Psoas muscle (tissue), 8 donors: ENCODE measurements at places on chromosomes 11 and 22. TPM values are rescaled to one million over a fixed set of nuclear protein-coding genes. Genes with fewer than 3 reads are reported as not detected.

Gene OR8A1
- not detected for total RNA-seq

Gene DNAJB7
- not detected for total RNA-seq

GRCh38 chr22:50267591-50268390, 2.4 kb downstream of the MAPK11 start:
- H3K27me3 ChIP-seq, result peaks cover 10% of the 10 kb centered on the region
- H3K4me3 ChIP-seq, result peak overlapping the region; percentile 58
- peaks cover 38% of the 10 kb centered on the region for H3K4me1 ChIP-seq
- no peaks in the 10 kb centered on the region for H3K36me3 ChIP-seq
- peak; percentile 93 for DNase-seq

- no peak overlapping the region for H3K4me3 ChIP-seq
- no peak overlapping the region for H3K27ac ChIP-seq
- no peaks in the 10 kb centered on the region for H3K36me3 ChIP-seq
- no peaks in the 10 kb centered on the region for H3K27me3 ChIP-seq
- H3K4me1 ChIP-seq, result no peaks in the 10 kb centered on the region
- DNase-seq, result no peak
Measured at GRCh38 chr11:117872420-117872961, 4.0 kb downstream of the FXYD6 start.

DNA sequence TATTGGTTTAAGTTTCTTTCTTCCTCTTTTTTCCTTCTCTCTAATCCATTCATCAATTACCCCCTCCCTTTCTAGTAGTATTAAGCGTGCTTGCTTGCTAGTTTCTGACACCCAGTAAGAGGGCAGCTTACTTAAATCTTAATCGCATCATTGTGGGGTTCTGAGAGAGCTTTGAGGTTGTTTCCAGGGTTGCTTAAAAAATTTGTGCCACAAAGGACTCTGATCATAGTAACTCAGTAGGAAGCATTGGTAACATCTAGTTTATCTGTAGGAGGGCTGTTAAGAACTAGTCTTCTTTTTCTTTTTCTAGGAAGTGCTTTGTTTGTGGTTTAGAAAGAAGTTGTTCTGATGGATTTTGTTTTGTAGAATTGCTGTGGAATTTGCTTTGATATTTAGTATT, 45.3 kb downstream of the TMEM135 start:
- no peak overlapping the region for H3K4me3 ChIP-seq
- H3K36me3 ChIP-seq, result no peaks in the 10 kb centered on the region
- no peaks in the 10 kb centered on the region for H3K27me3 ChIP-seq
- H3K4me1 ChIP-seq, result no peaks in the 10 kb centered on the region
- no peak for DNase-seq

GRCh38 chr11:30619767-30620166, 33.6 kb upstream of the MPPED2 start:
- no peaks in the 10 kb centered on the region for H3K27me3 ChIP-seq
- no peaks in the 10 kb centered on the region for H3K36me3 ChIP-seq
- DNase-seq, result no peak
- H3K27ac ChIP-seq, result no peak overlapping the region

- H3K27ac ChIP-seq, result no peak overlapping the region
- H3K27me3 ChIP-seq, result no peaks in the 10 kb centered on the region
- no peak for DNase-seq
- no peak overlapping the region for H3K4me3 ChIP-seq
- H3K4me1 ChIP-seq, result peaks cover 5% of the 10 kb centered on the region
Measured at GRCh38 chr22:18148293-18148965, 1.5 kb upstream of the USP18 start.
